ENCODE measurements at places on chromosomes 1 and 21.

GRCh38 chr1:59978511-59978910 is 51.9 kb upstream of the CYP2J2 start:
- no peak for DNase-seq

DNA sequence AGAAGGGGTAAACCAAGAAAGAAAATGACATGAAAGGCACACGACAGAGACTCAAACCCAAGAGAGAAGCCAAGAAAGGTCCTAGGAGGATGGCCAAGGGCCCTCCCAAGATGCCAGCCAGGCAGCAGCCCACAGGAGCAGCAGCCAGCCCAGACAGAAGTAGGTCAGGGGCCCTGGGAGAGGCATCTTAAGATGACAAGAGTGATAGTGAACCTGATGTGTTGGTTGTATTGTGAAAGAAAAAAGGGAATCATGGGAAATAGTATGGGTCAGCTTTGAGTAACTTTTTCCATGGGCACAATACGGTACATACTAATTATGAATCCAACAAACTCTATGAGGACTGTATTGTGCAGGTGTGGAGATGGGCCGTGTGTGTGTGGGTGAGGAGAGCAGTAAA is 3.3 kb downstream of the CCSAP start:
- no peak for DNase-seq

DNA sequence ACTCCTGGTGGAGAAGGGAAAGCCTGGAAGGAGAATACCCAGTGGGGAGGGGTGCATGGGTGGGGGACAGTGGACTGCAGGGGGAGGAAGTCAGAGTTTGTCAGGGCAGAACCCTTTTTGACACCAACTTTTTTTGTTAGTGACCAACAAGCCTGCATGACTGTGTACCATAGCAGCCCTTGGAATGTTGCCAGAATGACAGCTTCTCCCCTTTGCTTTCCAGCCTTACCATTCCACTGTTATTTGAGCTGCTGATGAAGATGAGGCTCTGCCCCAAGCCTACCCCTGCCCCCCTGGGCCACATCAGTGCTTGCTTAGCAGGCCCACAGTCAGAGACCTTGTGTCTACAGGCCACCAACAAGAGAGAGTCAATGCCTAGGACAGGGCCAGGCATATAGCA is 341.2 kb downstream of the HHAT start:
- DNase-seq: no peak

GRCh38 chr1:43719063-43719462 is 11.7 kb downstream of the ST3GAL3 start:
- DNase-seq: no peak

DNA sequence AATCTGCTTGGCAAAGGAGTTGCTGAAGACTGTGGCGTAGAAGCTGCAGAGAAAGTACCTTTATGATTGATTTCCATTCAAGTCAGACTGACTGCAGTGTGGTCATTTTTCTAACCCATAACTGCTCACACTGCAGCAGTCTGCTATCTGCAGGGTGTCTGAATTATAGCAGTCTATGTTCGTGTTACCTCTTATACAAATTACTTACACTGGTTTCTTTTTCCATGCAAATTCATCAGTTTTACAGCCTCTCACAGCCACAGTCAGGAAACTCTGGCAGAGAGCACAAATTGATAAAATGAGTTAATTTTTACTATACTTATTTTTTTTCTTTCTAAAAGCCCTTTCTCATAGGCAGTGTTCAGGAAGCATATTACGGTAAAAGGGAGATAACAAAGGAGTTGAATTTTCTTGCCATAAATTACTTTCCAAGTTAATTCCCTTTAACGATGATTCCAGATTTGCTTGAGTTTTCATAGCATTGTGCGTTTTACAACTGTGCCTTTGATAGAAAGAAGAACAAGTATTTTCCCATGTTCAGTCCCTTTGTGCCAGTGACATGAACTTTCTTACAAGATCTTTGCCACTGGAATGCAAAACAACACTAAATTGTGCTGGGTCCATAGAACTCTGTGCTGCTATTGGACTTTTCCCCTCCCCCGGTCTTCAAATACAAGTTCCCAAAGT is 261.5 kb downstream of the NFIA start:
- DNase-seq: no peak

- no peak for DNase-seq
Measured at GRCh38 chr1:53061859-53062707, at the start of gene PODN. Gene PODN (plus strand): TSS chr1:53062213. CDS start chr1:53069856, 7,643 bp downstream.
